ENCODE measurements at places on chromosomes 2 and 18.

GRCh38 chr2:147275943-147276342, 568.9 kb upstream of the ACVR2A start:
- DNase-seq = no peak

DNA sequence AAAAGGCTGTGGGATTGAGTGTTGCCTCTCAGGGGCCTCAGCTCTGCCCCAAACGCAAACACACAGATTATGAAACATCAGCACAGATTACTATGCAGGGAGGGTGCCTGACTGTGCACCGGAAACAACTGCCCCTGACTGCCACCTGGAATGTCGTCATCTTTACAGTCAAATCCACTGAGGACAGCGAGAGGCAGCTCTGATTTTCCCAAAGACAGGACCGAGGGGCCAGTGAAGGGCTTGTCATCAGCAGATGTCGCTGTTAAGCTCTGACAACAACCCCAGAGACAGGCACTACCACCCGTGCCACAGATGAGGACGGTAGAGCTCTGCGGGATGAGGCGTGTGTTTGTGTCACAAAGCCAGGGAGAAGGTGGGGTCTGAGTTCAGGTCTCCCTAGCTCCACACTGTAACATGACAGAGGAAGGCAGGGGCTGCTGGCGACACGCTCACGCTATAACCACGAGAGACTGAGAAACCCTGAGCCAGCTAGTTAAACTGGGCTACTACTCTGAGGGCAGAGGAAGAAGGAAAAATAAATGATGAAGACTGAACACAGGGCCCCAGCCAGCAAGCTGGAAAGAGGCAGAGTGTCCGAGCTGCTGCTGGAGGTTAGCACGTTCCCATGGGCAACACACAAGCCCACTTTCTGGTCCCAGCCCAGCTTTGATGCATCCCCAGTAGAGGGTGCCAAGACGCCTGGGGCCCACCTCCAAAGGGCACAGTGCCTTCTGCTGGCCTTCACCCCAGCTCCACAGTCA, 47.0 kb downstream of the PARD6G start:
- DNase-seq = no peak

DNA sequence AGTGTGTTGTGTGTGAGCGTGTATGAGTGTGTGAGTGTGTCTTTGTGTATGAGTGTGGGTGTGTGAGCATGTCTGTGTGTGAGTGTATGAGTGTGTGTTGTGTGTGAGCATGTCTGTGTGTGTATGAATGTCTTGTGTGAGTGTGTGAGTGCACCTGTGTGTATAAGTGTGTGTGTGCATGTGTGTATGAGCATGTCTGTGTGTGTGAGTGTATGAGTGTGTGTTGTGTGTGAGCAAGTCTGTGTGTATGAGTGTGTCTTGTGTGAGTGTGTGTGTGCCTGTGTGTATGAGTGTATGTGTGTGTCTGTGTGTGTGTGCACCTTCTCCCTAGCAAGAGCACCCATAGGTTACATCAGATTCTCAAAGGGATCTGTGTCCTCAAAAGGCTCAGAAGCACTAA, 28.5 kb upstream of the TNS1 start:
- no peak for DNase-seq

DNA sequence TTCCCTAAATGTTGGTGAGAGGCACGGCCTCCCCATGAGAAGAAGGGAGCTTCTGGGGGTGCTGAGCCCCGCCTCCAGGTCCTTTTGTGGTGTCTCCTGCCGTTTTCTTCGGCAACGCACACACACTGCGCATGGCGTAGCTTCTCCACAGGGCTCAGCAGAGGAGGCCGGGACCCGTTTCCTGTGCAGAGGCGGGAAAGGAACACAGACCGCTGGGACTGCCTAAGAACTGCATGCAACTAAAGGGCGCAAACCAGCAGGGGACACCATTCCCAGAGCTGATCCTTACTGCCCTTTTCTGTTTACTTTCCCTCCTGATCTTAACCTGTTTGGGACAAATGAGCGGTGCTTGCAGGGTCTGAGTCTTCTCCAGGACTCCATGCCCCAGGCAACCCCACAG, 90.3 kb upstream of the CAPN13 start:
- no peak for DNase-seq

DNA sequence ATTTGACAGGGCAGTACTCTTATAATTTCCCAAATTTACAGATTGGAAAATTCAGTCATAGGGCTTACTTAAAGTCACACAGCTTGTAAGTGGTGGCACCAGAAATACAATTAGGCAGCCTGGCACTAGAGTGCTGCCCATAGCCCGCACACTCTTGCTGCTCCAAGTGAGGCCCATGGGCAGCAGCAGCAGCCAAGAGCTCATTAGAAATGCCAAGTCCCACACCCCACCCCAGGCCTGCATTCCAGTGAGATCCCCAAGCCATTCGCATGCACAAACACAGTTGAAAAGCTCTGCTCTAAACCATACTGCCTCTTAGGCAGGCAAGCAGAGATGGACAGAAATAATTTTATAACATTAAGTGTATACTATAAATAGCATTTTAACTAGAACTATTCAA, 379.3 kb upstream of the PKDCC start:
- DNase-seq = no peak

DNA sequence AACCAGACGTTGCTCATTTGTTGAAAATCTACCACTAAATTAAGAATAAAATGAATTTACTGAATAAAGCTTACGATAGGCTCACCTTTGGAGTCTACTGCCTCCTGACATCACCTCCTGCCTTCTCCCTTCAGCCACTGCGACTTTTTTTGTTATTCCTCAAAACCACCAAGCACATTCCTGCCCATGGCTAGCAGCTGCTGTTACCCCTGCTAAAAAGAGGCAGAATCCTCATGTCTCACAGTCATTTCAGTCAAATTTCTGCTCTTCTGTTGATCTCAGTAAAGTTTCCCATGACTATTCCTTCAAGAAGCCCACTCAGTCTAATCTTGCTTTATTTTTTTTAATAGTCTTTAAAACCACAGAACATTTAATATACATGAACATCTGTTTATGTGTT, 40.8 kb upstream of the ANKRD62 start:
- DNase-seq = no peak
